ENCODE measurements at places on chromosomes 16 and 17.

DNA sequence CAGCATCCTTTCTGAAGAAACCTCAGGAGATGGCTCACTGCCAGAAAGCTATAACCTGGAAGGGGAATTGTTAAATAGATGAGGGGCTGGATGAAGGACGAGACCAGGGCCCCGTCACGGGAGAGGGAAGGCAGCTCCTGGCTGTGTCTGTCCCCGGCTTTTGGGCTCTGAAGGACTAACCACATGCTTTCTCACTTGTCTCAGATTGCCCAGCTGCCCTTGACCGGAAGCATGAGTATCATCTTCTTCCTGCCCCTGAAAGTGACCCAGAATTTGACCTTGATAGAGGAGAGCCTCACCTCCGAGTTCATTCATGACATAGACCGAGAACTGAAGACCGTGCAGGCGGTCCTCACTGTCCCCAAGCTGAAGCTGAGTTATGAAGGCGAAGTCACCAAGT, 14.5 kb downstream of the SERPINF1 start:
- DNase-seq, result no peak

GRCh38 chr17:51270636-51271035, 10.3 kb downstream of the UTP18 start:
- DNase-seq, result no peak

GRCh38 chr17:62822080-62822904, 14.2 kb upstream of the MARCHF10 start:
- DNase-seq, result no peak

- no peak for DNase-seq
Observed at GRCh38 chr16:75644240-75645012, 3.0 kb downstream of the KARS1 start.

DNA sequence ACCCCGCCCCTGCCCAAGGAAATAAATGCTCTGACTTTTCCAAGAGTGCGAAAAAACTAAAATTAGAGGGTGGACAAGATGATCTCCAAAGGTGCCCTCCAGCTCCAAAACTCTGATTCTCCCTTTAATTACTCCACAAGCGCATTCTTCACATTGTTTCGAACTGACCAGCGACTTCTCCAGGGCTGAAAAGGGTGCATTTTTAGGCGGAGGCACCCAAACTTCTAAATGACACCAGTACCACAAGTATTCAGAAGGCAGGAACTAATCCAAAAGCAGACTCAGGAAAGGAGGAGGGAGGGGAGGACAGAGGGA, 750 bp downstream of the ZFHX3 start:
- DNase-seq, result peak; percentile 66

DNA sequence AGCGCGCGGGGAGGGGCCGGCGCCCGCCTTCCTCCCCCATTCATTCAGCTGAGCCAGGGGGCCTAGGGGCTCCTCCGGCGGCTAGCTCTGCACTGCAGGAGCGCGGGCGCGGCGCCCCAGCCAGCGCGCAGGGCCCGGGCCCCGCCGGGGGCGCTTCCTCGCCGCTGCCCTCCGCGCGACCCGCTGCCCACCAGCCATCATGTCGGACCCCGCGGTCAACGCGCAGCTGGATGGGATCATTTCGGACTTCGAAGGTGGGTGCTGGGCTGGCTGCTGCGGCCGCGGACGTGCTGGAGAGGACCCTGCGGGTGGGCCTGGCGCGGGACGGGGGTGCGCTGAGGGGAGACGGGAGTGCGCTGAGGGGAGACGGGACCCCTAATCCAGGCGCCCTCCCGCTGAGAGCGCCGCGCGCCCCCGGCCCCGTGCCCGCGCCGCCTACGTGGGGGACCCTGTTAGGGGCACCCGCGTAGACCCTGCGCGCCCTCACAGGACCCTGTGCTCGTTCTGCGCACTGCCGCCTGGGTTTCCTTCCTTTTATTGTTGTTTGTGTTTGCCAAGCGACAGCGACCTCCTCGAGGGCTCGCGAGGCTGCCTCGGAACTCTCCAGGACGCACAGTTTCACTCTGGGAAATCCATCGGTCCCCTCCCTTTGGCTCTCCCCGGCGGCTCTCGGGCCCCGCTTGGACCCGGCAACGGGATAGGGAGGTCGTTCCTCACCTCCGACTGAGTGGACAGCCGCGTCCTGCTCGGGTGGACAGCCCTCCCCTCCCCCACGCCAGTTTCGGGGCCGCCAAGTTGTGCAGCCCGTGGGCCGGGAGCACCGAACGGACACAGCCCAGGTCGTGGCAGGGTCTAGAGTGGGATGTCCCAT, 232.8 kb downstream of the SEC14L1 start:
- no peak for DNase-seq

DNA sequence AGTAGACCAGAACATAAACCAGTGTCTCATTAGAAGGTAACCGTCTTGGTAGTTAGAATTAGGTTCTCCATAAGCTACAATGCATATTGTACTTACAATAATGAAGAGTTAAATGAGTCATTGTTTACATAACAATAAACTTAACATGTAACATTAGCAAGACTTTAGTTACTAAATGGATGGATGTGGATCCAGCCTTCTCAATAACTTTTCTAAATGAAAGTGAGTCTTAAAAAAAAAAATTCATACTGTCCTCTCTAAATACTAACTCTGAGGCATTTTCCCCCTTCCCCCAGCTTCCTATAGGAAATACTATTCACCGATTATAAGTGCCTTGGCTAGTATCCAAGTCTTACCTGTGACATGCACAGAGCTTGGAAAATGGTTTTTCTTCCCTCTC, 155.3 kb downstream of the CYB561 start:
- no peak for DNase-seq

GRCh38 chr16:78257376-78257728, 157.9 kb downstream of the WWOX start:
- DNase-seq, result no peak

GRCh38 chr16:87854053-87854906, 15.0 kb downstream of the SLC7A5 start:
- DNase-seq, result no peak

DNA sequence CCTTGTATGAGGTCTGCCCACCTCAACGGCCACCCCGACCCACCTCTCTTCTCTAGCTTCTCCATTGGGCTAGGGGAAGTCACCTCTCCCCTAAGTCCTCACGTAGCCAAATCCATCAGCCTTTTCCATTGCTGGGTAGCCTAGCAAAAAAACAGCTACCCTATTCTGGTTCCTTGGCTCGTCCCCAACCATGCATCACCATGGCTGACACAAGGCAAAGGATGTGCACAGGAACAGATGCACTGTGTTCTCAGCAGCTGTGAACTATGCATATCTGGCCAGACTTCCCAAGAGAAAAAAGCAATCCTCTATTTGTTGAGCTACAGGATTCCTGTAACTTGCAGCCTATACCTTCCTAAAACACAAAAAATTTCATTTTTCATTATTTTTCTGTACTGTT, 22.0 kb upstream of the FLCN start:
- no peak for DNase-seq

GRCh38 chr16:23276821-23277220, 25.3 kb upstream of the SCNN1B start:
- no peak for DNase-seq

DNA sequence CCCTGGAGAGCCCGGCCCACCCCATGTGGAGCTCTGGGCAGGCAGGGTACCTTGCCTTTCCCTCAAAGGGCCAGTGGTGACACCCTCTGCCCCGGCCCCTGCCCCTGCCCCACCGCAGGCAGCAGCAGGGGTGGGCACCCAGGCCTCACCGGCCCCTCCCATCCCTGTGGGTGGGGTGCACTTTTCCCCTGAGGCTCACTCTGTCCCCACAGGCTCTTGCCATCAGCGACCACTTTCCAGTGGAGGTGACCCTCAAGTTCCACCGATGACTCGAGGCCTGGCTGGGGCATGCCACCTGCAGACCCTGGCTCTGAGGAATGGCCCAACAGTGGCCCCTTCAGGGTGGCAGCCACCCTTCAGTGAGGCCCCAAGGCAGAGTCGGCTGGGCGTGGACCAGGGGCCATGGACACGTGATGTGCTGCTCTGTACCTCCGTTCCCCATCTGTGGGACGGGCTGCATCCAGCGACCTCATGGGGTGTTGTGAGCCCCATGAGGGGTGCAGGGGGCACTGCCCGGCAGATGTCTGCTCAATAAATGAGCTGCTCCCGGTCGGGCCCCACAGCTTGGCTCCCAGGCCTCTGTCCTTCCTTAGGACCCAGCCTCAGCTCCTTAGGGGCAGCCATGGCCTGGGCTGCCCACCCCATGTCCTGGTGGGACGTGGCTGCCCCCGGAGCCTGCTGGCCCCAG, 2.0 kb downstream of the DNASE1L2 start:
- DNase-seq, result no peak

DNA sequence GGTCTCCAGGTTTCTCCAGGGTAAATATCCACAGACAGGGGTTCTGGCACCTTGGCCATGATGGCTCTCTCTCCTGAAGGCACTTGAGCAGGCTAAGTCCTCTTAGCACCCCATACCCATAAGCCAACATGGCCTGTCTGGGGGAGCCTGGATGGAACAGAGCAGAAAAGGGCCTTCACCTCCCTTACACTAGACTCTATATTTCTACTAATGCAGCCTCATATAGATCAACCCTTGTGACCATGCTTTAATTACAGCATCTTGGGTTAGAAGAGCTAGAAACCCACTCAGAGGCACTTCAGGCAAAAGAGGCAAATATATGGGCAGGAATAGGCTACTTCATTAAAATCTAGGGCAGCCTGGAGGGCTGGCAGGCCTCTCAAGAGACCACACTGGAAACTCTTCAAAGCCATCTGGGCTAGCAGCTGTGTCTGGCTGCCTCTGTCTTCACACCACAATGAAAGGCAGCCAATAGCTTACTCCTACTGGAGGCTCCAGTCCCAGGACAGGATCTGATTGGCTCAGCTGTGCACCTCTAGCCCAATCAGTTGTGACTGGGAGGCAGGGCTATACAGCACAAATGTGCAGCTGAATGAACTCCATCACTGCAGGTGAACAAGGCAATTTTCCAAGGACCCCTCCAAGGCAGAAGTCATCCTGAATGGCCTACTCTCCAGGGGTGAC, 4.7 kb upstream of the CDT1 start:
- no peak for DNase-seq

Measured in foreskin fibroblast (primary cell).